Hematopoietic multipotent progenitor cell treated with erythropoietin and hydrocortisone succinate and interleukin-3 and kit ligand, for 8 days (in vitro differentiated cells): ENCODE measurements at places on chromosomes 16 and 17.

DNA sequence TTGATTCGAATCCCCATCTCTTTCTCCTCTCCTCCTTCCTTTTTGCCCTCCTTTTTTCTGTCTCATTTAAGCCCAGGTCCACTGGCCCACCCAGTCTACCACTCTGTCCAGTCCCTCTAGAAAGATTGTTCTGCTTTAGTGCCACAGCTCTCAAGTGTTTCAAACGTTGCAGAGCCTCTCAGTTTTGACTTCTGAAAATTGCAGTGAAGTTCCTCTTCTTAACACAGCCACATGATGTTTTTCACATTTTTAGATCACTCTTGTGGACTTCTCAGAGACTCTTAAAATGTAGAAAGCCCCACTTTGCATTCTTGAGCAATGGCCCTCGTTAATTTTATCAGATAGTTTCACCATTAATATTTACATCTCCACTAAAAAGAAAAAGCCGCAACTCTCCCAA is 253.1 kb downstream of the HAPSTR1 start:
- no peak for DNase-seq

- DNase-seq = no peak
These were observed 660 bp downstream of the RHBDF1 start for GRCh38 chr16:71540-72401.

DNA sequence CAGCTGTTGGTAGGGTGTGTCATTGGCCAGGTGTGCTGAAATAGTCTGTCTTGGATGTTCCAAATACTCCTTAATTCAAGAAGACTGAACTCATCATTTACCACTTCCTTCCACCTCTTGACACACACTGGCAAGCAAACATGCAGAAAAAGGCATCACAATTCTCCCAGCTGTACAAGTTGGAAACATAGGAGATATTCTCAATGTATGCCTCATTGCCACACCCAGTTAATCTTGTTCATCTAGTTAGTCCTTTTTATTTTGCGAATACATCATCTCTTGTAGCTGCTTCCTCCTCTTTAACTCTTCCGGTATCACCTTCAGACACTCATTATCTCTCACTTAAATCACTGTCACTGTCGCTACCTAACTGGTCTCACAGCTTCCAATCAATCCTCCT is 75.1 kb upstream of the GOT2 start:
- no peak for DNase-seq

DNA sequence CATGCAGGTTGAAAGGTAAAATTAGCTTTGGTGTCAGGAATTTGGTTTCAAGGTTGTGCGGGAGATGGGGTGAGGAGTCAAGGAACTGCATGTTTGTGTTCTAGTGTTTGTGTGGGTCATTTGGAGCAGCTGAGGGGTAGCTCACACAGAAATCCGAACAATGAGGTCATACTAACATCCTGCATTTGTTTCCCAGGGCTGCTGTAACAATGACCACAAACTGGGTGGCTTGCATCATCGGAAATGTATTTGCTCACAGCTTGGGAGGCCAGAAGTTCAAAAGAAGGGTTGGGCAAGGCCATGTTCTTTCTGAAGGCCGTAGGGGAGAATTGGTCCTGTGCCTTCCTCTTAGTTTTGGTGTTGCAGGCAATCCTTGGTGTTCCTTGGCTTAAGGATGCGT is 287.4 kb downstream of the HAPSTR1 start:
- DNase-seq = no peak

DNA sequence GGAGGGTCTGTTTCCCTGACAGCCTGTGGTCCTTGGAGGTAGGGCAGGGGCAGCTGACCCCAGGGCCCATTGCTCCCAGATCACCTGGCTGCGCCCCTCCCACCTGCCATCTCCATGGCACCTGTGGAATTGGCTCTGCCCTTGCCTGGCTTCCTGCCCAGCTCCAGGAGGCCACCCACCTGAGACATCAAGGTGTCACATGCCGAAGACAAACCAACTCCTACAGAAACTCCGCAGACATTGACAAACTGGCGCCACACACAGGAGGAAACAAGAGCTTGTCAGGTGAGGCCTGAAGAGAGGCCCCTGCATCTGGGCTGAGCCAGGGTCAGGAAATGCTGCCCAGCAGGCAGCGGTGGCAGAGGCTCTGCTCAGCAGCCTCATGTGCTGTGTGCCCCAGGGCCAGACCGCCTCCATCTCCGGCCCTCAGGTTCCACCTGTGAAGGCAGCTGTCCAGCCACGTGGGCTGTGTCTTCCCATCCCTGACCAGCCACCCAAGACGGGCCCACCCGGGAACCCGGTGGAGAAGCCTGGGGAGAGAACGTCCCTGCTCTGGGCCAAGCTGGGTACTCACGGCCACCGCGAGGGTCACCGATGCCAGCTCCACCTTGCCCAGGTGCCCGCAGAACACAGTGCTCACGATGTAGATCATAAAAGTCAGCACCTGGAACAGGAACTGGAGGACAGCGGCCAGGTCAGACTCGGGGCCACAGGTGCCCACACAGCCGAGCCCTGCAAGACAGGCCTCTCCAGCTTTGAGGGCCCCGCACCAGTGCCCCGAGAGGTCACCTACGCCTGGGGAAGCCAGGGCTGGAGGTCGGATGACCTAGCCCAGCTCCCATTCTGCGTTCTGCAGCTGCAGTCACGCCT is 1.6 kb downstream of the SLC47A2 start:
- no peak for DNase-seq

- DNase-seq = no peak
These were observed 3.0 kb downstream of the IL27 start for GRCh38 chr16:28503470-28504259.
